Activated CD4-positive, alpha-beta T cell treated with anti-CD3 and anti-CD28 coated beads, Interleukin-2, amount 50 U/mL, for 48 hours (primary cell): ENCODE measurements at places on chromosomes 7 and 10.

- no peak for DNase-seq
These were observed 512 bp upstream of the VIM start for GRCh38 chr10:17227367-17228090.

DNA sequence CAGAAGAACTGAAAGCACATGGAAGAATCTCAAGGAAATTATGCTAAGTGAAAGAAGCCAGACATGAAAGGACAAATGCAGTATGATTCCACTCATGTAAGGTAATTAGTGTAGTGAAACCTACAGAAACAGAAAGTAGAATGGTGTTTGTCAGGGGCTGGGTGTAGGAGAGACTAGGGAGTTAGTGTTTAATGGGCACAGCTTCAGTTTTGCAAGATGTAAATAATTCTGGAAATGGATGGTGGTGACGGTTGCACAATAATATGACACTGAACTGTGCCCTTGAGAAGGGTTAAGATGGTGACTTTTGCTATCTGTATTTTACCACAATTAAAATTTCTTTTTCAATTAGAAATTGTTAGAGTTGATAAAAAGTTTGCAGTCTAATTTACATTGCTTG, 157.3 kb upstream of the ADCY1 start:
- no peak for DNase-seq

GRCh38 chr10:16227674-16228073, 209.1 kb upstream of the PTER start:
- no peak for DNase-seq

- peak; percentile 6 for DNase-seq
These were observed 653 bp upstream of the ADRB1 start for GRCh38 chr10:114042895-114043531.

DNA sequence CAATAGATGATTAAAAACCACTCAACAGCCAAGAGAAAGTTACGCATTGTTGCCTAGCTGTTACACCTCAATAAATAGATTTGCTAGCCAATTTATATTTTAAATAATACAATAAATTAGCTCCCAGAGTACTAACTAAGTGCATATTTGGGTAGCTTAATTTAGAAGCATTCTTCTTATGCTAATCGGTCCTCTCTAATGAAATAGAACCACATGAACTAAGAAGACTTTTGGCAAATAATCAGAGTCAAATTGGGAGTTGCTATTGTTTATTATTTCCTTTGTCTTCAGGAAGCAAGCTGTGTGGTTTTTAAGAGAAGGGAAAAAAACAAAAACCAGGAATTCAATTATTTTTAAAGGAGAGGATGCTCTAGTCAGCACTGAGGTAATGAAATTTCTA, 49.0 kb upstream of the TRIL start:
- DNase-seq: no peak

GRCh38 chr10:74164716-74165529, 13.9 kb downstream of the ADK start:
- DNase-seq: no peak

GRCh38 chr10:33388785-33389184, 54.3 kb upstream of the NRP1 start:
- DNase-seq: no peak

DNA sequence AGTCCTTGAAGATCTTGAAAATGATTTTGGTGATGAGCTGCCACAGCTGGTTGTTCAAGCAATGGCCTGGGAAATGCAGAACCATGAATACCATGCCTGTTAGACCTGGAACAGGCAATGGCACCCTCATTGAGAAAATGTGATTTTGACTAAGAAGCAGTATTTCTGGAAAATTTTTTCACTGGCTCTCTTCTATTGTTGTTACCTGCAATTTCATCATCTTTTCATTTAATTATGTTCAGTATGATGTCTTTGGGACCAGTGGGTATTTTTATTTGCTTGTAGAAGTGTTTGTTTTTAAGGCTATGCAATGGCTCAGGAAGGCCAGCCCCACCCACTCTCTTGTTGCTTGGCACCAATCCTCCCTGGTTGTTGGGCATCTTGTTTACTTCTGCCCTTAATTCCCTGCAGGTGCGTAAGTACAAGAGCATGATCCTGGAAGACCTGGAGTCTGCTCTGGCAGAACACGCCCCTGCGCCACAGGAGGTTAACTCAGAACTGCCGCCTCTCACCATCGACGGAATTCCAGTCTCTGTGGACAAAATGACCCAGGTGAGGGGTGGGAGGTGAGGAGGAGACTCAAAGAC, 78.6 kb downstream of the NRF1 start:
- DNase-seq: no peak

- DNase-seq: no peak
These were observed 8.8 kb downstream of the DPYSL4 start for GRCh38 chr10:132195366-132196075.

GRCh38 chr10:22651276-22651980, 63.0 kb downstream of the PIP4K2A start:
- DNase-seq: peak; percentile 61

DNA sequence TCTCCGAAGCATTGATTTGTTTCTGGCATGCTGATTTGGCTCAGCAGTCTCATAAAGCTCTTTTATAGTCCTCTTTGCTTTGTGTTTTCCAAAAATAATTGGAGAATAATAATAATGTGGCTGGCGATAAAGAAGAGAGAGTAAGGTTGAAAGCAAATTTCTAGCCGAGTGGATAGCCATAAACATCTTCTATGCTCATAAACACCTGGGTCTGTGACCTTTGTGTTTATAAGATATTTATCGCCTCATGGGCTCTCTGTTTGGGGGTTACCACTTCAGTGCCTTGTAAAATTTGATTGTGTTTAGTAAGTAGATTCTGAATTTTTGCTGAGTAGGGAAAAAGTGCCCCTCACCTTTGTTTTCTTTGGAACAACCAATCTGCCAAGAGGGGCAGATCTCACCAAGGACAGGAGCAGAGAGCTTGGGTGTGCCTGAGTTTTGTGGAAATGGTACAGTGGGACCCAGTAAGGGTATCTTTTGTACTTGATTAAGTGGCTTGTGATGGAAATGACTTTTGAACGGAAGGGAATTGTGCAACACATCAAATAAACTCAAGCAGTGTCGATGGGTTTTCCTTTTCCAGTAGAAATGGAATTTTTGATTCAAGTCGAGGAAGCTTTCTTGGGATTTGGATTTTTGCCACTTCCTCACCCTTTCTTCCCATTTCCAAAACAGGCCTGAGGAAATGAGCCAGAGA, 220.5 kb downstream of the AUTS2 start:
- DNase-seq: no peak

DNA sequence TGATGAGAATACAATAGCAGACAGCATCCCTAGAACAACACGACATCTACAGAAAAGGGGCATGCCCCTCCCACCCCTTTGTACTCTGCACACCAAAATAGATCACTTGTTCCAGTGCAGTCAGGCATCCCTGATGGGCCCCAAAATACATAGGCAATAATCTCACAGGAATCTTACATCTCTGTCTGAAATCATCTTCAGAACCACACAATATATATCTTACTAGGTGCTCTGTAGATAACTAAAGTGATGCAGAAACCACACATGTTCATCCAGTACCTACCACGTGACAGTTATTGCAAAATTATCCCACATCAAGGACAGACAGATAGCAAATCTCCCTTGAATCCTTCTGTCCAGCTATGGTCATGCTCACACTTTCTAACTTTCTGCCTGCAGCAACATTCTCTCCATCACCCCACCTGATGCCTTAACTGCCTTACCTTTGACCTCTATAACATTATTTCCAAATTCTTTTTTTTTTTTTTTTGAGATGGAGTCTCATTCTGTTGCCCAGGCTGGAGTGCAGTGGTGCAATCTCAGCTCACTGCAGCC, 30.7 kb downstream of the ST8SIA6 start:
- no peak for DNase-seq

DNA sequence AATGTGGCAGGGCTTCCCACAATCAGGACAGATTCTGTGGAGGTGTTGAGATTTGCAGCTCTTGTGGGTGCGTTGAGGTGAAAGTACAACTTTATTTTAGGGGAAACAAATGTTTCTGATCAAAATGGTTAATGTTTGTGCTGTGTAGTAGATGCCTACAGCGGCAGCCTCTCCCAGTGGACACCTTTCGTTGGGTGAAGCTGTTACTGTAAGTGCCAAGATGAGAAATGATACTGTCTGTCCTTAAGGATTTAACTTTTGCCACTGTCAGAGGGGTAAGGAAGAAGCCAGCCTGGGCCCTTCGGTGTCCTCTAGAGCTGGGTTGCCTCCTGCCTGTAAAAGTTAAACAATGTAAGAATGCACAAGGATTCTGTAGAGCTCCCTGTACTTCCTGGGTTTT, 27.9 kb downstream of the DOCK1 start:
- no peak for DNase-seq

GRCh38 chr7:90749262-90749661, 153.1 kb downstream of the CDK14 start:
- no peak for DNase-seq

GRCh38 chr7:81845744-81846241, 75.9 kb upstream of the HGF start:
- DNase-seq: no peak

DNA sequence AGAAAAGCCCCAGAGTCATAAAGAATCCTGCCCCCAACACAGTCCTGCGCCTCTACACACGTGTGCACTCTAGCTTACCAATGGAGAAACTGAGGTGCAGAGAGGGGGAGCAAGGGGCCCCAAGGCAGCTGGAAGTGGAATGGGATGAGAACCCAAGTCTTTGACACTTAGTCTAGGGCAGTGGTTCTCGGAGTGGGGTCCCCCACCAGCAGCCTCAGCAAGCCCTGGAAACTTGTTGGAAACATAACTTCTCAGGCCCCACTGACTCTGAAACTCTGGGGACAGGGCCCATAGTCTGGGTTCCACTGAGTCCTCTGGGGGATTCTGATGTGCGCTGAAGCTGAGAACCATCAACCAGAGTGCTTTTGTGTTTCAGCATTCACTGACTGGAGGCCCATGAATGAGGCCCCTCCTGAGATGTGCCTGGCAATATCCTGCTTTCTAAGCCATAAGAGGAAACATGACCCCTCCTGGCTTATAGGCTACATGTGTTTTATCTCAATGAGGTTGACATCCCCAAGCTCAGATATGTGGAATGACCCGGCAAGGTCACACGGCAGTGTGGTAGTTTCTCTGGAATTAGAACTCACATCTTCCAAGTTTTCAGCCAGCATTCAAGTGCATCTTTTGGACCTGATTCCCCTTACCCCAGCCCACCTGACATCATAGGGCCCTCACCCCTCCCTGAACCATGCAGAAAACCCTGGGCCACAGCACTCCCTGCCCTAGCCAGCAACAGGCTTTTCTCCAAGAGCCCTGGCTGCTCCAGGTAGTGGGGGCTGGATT, 147.3 kb upstream of the PCBD1 start:
- DNase-seq: no peak

- DNase-seq: no peak
These were observed 23.1 kb downstream of the GBF1 start for GRCh38 chr10:102268375-102268888.

- no peak for DNase-seq
These were observed 29.4 kb upstream of the SLF2 start for GRCh38 chr10:100883312-100883821.

DNA sequence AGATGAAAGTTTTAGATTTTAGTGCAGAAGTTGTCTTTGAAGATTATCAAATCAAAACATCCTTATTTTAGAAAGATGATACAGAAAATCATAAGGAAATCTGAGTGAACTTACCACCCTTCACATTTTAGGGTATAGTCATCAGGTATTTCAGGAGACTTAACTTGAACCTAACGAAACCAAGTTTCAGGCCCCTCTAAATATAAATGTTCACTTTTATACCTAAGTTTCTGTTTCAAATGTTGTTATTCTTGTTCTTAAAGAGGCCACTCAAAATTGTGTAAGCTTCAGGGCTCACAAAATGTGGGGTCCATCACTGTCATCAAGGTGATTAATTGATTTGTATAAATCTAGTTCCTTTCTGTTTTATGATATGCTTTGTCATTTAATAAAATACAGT, 216.2 kb downstream of the KIAA1217 start:
- no peak for DNase-seq

GRCh38 chr7:118179191-118179590, 4.8 kb upstream of the LSM8 start:
- DNase-seq: no peak

- no peak for DNase-seq
These were observed 57.2 kb downstream of the JAKMIP3 start for GRCh38 chr10:132122939-132123445.

GRCh38 chr7:123070702-123071286, 75.3 kb upstream of the TAS2R16 start:
- no peak for DNase-seq

- no peak for DNase-seq
These were observed 47.2 kb upstream of the PPP2R2D start for GRCh38 chr10:131853610-131853964.

DNA sequence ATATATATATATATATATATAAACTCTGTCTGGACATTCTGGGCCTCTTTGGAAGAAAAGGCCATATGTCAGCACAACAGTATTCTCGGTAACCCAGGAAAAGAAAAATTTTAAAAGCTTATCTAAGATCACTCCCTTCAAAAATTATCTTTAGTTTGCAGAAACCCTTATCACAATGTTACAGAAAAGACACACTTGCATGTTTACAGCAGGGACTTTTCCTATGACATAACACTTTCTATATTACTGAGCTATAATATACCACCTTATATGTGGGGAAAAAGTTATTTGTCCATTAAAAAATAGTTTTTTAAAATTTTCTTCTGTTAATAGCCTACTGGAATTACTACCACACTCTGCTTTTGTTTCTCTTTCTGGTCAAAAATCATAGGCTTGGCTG, 25.4 kb downstream of the ANKRD61 start:
- no peak for DNase-seq

DNA sequence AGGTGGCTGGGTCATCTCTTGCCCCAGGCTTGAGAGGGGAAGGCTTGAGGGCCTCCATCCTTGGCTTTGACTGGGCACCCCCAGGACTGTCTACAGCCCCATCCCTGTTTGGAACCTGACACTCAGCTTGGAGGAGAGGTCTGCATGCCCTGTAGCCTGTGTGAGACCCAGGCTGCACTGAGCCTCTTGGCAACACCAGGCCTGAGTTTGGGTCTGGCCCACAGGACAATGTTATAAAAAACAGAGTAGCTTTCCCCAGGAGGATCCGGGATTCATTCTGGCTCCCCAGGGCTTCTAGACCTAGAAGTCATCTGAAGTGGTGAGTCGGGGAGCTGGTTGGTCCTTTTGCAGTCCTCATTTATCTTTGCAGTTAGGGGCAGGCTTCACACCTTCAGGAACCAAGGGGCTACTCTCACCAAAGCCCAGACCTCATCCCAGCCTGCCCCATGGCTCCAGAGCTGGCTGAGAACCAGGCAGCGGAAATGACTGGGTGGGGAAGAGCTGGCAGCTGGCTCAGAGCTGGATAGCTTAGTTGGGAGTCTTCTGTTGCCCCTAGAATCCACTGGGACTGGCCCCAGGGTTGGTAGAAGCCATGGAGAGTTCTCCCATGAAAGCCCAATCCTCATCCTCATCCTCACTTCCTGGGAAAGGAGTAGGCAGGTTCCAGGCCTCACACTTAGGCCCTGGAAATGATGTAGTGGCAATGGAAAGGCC, 68.8 kb downstream of the ADCYAP1R1 start:
- DNase-seq: no peak

GRCh38 chr10:98555021-98555619, 108.4 kb upstream of the HPS1 start:
- DNase-seq: no peak
